ENCODE measurements at places on chromosomes 1 and 21. TPM values are rescaled to one million over a fixed set of nuclear protein-coding genes. Genes with fewer than 3 reads are reported as not detected.
A peak's percentile ranks its signal among the peaks of the same experiment; 100 is the strongest.

GRCh38 chr1:24178407-24178806 is 8.7 kb downstream of the IFNLR1 start:
- DNase-seq: no peak

DNA sequence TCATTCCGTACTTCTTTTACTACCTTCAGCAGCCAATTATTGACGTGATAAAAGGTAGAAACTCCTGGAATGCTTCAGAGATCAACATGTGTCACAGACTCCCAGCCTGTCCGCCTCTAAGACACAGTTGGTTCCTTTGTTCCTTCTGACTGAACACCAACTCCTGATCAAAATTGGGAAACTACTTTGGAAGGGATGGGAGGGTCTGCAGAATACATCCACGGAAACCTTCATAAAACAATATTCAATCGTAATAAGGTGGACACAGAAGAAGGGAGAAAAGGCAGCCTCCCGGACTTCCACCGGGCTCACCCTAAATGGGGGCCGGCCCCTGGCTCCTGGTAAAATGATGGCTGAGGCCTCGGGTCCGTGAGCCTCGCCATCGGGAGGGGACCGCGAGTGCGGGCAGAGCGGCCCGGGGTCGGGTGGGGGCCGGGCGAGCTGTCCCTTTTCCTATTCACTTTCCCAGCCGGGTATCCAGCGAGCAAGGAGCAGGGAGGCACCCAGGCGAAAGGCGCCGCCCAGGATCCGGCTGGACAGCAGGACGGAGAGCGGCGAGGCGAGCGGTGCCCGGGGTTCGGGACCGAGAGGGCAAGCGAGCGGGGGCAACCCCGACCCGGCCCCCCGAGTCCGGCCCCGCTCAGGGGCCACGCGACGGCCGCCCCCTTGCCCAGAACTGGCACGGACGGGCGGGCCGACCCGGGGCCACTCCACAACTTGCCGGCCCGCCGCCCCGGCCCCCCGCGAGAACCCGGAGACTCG is 805 bp downstream of the NRIP1 start:
- DNase-seq: peak; percentile 13

DNA sequence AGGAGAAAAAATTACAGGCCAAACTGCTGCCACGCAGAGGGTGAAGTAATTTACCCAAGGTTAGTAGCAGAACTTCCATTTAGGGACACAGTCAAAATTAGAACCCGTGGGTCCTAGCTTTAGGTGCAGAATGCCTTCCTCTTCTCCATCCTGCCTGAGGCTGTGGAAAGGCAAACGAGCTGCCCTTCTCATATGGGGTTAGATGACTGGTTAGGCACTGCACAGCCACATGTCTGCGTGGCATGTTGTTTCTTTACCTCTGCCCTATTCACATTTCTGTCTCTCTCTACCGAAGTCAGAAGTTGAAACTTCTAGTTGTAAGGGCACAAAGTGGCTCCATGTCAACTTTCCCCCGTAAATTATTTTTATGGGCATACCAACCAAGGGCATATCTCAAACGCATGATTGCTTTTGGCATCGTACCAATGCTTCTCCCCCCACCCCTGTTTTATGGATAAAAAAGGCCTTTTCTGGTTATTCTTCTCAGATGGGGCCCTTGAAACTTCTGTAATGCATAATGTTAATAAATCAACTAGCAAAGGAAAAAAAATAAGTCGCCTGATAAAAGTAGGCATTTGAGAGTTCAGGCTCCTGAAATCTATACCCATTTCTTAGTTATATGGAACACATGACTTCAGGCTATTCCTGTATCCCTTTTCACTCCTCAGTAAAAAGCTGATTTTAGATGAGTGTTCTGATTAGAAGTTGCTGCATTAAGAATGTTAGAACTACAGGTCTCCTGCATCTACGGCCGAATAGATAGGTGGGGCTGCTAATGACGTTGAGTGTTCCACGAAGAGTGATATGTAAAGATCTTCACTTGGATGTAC is 139.6 kb upstream of the NRIP1 start:
- DNase-seq: no peak

GRCh38 chr1:194865383-194865782 is 1679.0 kb upstream of the B3GALT2 start:
- no peak for DNase-seq

GRCh38 chr1:205255941-205256780 is 28.4 kb downstream of the TMCC2 start:
- DNase-seq: peak; percentile 88

The USH2A gene
- total RNA-seq: not detected

The DISP3 gene
- 0.46 TPM for total RNA-seq
